Colonic mucosa (tissue), 4 donors: ENCODE measurements at places on chromosomes 16 and 17. TPM values are rescaled to one million over a fixed set of nuclear protein-coding genes. Genes with fewer than 3 reads are reported as not detected.
A peak's percentile ranks its signal among the peaks of the same experiment; 100 is the strongest.

DNA sequence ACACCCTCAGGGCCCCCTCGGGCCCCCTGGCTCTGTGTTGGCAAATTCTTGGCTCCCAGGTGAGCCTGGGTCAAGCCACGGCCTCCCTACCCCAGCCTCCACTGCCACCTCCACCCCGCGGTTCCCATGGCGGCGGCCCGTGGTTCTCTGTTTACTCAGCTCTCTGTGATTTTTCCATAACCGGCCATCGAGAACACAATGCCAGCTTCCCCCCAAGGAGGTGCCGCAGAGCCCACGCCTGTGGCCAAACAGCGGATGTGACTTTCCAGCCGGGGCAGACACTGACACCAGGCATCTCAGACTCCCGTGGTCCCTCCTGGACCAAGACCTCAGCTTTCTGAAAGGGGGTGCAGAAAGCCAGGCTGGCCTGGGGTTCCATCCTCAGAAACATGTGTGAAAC, 21.6 kb upstream of the ATP2A3 start:
- no peak for DNase-seq

DNA sequence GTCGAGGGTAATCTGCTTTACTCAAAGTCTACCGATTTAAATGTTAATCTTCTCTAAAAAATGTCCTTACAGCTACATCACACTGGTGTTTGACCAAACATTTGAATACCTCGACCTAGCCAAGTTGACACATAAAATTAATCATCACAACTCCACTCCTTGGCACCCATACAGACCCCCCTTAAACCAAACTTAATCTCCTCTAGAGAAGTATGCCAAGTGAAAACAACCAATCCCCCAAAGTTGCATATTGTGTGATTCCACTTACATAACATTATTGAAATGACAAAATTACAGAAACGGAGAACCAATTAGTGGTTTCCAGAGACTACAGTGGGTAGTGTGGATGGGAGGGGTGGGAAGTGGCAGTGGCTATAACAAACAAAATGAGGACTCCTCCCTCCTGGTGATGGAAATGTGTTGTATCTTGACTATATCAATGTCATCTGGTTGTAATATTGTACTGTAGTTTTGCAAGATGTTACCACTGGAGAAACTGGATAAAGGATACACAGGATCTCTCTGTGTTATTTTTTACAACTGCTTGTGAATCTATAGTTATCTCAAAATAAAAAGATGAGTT, 39.4 kb downstream of the CAPNS2 start:
- no peak for DNase-seq

DNA sequence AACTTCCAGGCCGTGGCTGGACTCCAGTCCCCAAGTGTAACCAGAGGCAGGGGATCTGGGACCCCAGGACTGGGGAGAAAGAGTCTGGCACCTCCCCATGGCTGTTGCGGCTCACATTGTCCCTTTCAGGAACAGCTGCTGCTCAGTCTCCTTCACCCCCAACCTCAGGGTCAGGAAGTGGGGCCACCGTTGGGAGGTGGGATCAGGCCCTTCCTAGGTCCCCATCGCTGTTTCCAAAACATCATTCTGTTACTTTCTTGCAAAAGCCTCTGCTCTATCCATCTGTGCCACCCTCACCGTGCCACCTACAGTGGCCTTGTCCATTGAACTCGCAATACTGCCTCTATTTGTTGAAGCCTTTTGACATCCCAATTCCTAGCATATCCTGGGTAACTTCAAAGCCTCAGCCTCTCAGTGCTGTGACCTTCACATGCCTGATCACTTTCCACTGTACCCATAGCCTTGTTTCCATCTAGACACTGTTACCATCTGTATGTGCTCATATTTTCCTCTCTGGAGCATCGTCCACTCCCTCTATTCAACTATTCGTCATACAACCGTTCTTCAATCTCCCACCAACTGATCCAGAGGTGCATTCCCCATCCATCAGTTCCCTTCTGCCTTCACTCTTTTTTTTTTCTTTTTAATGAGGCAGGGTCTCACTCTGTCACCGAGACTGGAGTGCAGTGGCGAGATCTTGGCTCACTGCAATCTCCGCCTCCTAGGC, 15.0 kb upstream of the SRCIN1 start:
- no peak for DNase-seq

- no peak for DNase-seq
These were observed 8.6 kb upstream of the LASP1NB start for GRCh38 chr17:38916771-38917170.

DNA sequence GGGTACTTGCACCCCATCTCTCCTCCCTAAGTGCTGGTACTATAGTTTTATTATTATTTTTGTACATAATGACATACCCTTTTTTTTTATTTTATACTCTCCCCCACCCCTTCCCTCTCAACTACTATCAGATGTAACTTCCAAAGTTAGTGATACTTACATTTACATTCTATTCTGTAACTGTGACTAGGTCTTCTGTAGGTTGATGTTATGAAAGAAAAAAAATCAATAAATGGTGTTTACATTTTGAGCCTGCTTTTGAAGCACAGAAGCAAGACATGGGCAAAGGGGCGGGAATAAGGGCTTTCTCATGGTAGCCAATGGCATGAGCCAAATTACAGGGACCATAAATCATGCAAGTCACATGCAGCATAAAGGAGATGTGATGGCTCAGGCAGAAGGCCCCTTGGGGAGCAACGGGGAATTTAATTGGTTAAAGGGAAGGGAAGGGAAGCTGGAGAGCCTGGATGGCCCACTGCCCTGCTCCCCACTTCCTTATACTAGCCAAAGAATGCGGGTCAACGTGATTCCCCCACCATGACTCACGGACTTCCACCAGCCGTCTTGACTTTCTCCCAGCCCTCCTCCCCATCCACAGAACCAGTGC, 2.4 kb upstream of the ACSF2 start:
- DNase-seq = no peak

GRCh38 chr17:51422634-51423033, 162.3 kb downstream of the UTP18 start:
- DNase-seq = no peak

GRCh38 chr17:12812877-12813276, 23.6 kb downstream of the ARHGAP44 start:
- no peak for DNase-seq

DNA sequence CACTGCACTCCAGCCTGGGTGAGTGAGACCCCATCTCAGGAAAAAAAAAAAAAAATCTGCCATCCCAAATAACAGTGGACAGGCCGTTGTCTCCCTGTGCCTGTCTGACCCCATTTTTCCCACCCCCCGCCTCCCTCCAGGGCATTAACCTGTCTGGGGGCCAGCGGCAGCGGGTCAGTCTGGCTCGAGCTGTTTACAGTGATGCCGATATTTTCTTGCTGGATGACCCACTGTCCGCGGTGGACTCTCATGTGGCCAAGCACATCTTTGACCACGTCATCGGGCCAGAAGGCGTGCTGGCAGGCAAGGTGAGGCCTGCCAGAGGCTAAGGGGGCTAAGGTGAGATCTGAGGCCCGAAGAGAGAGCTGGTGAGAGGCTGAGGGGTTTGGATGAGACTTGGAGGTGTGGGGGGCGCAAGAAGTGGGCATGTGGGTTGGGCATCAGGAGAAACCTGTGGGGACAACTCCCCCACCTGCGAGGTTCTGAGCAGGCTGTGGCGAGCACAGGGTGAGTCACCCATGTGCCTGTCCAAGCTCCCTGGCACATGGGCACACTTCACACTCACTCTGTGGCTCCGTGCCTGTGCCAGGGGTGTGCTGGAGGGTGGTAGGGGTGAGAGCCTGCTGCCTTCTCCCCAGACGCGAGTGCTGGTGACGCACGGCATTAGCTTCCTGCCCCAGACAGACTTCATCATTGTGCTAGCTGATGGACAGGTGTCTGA, 34.7 kb downstream of the ANKRD40 start:
- DNase-seq = no peak

- DNase-seq = no peak
These were observed 7.6 kb downstream of the SNRNP25 start for GRCh38 chr16:60929-61878.

- peak; percentile 94 for DNase-seq
These were observed at the start of gene DHRS13 for GRCh38 chr17:28902819-28903545. TSS of gene DHRS13 (minus strand) at chr17:28903079. CDS start at chr17:28902944, 135 bp downstream.

GRCh38 chr16:85172455-85173145, 60.3 kb upstream of the CIBAR2 start:
- DNase-seq = peak; percentile 37

DNA sequence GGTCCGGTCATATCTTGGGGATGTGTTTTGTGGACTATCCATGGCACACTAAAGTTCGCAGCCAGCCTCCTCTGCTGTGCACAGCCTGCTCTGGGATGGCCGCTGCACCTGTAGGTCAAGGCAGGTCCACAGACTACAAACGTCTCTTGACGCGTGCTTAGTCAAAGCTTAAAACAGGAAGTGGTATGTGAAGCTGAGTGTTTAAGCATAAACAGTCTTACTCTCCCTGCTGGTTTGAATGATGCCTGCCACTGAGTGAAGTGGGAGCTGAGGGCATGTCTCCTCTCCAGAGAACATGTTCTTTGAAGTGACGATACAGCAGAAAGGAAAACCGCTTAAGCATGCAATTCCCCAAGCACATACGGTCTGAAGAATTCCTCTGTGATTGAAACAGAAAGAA, 365.6 kb downstream of the SLC39A11 start:
- no peak for DNase-seq

GRCh38 chr16:58494981-58495520, 4.9 kb upstream of the NDRG4 start:
- peak; percentile 64 for DNase-seq

The DNAAF8 gene
- 0.61 TPM for total RNA-seq

The UTS2R gene
- total RNA-seq = not detected

The CBLN1 gene
- total RNA-seq = 0.62 TPM

The TPPP3 gene
- 12.3 TPM for total RNA-seq

The KDM6B gene
- total RNA-seq = 42.6 TPM

The JUP gene
- total RNA-seq = 353 TPM

The MGAT5B gene
- 0.27 TPM for total RNA-seq

The SEC14L5 gene
- 1.8 TPM for total RNA-seq

The SLFN13 gene
- total RNA-seq = 6.2 TPM
